RPMI7951 (cell line): ENCODE measurements at places on chromosomes 2 and 18.

GRCh38 chr18:47109720-47110119 lies 40.6 kb downstream of the HDHD2 start:
- no peak for DNase-seq

DNA sequence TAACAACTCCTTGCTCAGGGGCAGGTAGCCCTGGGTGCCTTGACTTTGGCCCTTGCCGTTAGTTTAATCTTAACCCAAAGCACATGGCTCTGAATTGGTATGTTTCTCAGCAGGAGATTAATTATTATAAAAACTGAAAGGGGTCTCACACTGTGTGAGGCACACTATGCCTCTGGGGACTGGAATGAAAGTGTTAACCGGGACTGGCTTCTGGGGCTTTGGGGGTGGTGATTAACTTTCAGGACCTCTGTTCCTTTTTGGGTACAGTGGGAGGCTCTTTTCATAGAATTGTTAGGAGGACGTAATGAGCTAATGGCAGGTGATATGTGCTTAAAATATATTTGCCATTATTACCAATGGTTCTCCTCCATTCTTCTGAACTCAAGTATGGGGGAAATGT lies 5.1 kb downstream of the MERTK start:
- DNase-seq, result no peak

DNA sequence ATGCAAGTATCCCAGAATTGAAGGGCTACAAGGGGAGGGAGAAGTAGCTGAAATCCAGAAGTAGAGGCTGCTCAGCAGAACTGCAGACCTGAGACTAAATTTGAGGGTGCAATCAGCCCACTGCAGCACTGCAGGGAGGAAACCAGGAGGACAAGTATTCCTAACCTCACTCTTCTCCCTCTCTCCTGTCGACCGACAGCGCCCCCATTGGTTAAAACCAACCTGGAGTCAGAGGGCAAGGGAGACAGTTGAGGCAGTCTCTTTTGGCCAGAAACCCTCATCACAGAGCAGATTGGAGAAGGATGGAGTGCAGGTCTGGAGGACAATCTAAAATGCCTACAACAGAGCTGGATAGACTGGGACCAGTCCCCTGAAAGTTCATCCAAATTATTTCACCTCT lies 768.9 kb upstream of the KLHL29 start:
- no peak for DNase-seq

DNA sequence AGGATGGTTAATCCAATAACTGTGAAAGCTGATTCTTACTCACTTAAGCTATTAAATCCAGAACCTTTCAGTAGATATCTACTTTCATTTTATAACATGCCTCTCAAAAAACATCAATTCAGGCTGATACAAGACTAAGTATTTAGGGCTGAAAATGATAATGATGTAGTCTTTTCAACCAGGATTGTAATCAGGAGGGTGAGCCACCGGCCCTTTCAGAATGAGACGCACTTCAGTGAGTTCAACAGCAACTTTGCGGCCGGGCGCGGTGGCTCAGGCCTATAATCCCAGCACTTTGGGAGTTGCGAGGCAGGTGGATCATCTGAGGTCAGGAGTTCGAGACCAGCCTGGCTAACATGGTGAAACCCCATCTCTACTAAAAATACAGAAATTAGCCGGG lies 30.4 kb downstream of the RBMS1 start:
- DNase-seq, result no peak

DNA sequence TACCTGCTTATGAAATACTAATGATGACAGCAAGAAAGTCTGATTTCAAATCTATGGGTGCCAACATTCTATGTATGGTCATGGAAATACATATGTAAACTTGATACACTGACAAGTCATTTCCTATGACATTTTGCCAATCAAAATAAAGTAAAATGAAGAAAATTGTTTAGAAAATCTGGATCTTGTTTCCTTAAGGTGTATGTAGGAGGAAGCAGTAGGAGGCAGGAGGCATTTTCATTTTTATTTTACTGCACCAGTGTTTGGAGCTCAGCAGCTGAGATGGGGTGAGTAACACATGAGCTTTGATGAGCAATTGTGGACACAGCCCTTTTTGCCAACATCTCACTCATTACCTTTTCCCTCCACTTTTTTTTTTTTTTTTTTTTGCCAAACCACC lies 167.0 kb downstream of the AFF3 start:
- DNase-seq, result peak; percentile 68

DNA sequence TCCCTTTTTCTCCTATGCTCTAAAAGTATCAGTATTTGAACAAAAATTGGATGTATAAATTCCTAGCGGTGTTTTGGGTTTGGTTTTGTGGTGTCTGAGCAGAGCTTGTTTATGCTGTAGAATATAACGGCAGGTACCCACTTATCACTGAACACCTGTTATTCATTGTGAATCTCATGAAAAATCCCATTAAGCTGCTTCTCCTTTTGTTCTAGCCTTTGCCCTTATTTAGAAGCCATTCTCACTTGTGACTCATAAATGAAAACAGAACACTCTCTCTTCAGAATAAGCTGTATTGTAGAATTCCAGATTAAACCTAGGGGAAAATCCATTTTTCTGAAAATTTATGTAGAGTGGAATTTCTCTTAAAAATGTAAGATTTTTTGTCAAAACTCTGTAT lies 104.0 kb downstream of the PRPF40A start:
- no peak for DNase-seq

DNA sequence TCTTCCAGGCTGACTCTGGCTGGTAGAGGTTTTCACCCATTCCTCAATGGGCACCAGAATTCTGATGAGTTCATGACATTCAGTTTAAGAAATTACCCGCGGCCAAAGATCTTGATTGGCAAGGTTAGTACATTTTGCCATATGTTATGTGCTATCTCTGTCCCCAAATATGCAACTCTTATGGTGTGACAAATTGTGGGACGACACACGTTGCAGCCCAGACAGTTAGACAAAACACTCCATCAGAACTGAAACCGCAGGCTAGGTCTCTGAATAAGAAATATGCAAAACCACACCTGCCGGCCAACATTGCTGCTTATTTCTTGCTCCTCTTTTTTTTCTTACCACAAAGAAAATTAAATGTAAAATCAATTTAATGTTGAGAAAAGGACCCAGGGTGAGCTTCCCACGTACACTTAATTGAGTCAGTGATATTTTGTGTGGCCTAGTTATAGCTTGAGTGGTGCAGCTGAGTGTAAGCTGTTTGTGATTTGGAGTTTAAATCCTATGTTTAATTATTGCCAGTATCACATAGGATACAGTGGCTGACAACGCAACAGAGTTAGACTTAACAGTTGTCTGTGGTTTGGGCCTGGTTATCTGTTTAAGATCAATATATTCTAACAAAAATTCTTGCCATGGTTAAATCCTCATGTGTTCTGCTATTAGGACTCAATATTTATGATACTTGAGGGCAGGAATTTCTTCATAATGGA lies 35.7 kb upstream of the LTBP1 start:
- DNase-seq, result no peak

DNA sequence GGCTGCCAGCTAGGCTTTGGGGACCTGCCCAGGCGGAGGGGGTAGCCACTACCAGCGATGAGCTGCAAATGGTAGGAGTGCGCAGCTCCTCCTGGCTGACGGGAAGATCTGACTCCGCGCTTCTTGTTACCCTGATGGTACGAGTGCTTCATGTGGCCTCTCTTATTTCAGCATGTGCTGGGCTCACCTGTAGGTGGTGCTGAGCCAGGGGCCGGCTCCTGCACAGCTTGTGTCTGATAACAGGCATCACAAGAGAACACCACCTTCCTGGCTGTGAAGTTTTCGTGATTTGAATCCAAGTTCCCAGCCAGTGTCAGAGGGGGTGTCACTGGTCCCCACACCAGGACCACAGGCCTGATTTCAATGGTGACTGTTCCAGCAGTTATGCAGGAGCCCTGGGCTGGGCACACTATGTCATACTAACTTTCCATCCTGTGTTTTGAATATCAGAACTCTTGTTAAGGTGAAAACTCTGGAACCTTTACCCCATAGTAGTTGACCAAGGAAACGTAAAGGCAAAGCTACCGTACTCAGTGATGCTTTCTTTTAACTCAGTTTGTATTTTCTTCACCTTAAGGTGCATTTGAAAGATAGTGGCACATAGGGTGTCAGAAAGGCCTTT lies 28.0 kb downstream of the APCDD1 start:
- DNase-seq, result no peak

GRCh38 chr2:20578895-20579825 lies 71.7 kb downstream of the HS1BP3 start:
- peak; percentile 100 for DNase-seq

- peak; percentile 82 for DNase-seq
Observed at GRCh38 chr2:13193075-13193474, 476.3 kb downstream of the TRIB2 start.

DNA sequence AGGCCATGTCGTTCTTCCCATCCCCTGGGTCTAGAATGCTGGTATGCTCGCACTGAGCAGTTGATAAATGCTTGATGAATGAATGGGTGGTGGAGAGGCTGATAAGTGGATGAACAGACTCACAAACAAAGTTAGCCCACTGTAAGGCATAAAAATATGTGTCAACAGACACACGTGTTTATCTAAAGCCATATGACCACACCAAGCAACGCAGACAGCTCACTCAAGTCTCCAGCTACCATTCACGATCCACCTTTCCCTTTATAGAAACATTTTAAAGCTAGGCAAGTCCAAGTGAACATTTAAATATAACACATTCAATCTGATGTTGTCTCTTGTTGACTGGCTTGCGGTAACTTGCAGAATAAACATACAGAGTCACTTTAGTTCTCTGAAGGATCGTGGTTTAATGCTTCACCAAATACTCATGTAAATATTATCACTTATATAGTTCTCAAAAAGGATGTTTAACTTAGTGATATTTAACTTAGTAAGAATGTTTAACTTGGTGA lies 105.5 kb downstream of the NOL10 start:
- DNase-seq, result peak; percentile 44

DNA sequence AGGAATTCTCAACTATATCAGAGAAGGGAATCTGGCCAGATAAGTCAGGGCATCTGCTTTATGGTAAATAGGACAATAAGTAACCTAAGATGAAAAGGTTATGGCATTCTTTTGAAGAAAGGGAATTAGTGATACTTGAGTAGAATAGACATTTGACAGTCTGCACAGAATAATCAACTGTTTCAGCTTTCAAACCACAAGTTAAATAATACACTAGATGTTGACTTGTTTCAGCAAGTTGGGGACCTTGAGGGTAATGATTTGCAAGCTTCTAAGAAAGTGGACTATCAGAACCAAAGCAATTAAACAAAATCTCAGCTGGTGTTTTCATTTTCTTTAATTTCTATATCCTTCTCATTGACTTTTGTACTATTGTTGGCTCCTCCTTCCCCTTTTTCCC lies 54.5 kb downstream of the SLC39A10 start:
- no peak for DNase-seq

- no peak for DNase-seq
Observed at GRCh38 chr18:50642439-50642838, 82.6 kb downstream of the MAPK4 start.

DNA sequence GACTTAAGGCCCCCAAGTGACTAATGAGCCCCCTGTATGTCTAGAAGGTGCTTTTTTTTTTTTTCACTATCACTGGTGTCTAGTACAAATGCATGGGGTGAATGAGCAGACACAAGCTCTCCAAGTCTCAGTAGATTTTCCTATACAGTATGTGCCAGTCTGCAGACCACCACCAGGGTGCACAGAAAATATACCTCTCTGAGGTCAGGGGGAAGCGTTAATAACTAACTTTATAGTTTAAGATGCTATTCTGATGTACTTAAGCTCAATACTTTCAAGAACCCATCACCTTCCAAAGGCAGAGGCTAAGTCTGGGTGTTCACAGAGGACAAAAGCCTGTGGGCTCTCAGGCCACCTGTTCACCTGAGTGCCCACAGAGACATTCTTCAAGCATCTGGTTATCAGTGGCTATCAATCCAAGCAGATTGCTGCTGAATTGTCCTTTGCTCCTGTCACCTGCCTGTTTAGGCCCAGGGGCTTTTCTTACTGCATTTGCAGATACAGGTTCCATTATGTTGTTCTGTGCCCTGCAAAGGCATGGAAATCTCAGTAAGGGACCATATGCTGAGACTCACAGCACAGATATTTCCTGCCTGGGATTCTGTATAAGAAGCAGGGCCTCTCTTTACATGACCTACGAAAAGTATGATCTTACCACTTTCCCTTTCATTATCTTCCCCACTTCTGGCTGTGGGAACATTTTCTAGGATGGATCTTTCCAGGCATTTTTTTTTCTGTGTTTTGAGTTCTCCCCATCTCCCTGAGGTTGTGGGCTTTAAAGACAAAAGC lies 534.6 kb downstream of the TNS1 start:
- DNase-seq, result no peak
